ENCODE measurements at places on chromosomes 16 and 17.

DNA sequence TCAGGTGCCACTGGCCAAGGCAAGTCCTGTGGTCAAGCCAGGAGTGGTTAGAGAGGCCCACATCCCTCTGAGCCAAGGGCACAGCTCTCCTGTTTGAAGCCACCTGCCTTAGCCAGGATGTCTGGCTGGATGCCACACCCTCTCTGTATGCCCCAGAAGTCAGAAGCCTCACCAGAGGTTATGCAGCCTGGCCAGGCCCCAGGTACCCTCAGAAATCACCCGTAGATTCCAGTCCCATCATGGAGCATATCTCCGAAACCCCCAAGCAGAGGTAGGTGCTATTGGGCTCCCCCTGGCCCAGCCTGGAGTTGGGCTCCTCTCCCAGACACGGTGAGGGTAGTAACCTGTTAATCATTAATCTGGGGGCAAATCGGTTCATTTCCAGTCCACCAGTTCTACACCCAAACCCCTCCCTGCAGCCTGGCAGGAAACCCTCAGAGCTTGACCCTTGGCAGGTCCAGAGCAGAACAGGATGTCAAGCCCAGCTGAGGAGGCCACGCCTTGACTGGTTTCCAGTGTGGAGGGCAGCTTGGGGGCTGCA is 60.6 kb upstream of the TMEM97 start:
- no peaks in the 10 kb centered on the region for H3K4me1 ChIP-seq
- no peak for DNase-seq
- H3K27ac ChIP-seq = no peak overlapping the region
- H3K36me3 ChIP-seq = no peaks in the 10 kb centered on the region

DNA sequence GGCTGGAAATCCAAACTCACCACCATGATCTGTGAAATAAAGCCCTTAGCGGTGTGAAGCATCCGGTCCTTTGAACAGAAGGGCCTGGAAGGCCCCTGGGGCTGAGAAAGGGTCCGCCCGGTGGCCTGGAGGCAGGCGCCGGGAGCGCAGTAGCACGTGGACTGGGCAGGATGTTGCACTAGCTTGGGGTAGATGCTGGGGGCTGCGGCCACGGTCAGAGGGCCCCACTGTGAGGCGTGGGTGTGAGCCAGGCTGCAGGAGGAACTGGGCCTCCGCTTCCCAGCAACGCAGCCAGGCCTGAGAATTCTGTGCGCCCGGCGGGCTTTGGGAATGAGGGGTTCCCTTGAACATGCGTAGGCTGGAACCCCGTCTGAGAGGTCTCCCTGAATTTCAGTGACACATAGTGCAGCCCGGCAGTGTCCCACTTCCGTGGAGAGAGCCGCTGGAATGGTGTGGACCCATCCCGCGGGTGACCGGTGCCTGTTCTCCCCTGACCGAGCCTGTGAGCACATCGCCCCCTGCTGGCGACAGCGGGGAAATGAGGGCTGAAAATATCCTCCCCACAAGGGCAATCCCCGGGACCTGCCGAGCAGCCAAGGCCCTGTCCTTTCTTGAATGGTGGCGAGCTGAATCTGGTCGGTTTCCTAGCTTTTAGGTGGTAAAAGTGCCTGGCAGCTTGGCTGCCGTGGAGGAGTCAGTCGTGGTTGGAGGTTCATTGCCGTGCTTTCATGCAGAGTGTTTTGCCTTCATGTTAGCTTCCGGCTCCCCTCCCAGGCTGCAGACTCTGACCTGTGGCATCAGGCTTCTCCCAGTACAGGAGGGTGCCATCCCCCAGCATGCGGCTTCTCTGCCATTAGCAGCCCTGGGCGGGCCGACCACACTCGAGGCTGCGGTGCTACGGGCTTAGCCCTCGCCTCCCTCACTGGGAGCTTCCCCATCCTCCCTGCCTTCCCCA is 43.8 kb downstream of the DNAJA2 start:
- no peaks in the 10 kb centered on the region for H3K27me3 ChIP-seq
- peaks cover 21% of the 10 kb centered on the region for H3K4me1 ChIP-seq
- H3K4me3 ChIP-seq = no peak overlapping the region

DNA sequence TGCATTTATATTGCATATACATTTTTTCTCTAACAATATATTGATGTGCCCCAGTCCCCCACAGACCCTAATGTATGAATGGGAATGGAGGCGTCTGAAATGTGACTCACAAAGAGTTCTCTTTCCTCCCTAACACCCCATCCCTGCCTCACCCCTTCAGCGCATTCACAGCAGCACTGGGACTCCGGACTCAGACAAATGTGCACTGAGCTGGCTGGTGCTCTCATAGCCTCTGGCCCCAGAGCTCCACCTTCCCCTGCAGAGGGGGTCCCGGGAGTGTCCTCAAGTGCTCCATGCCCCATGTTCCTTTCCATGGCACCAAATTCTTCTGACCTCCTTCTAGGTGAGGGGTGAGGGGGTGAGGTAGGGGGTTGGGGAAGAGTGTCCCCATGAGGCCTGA is 20.6 kb downstream of the NPTX1 start:
- no peak for DNase-seq
- peak overlapping the region; percentile 87 for H3K4me3 ChIP-seq
- H3K4me1 ChIP-seq = peaks cover 46% of the 10 kb centered on the region
- H3K36me3 ChIP-seq = no peaks in the 10 kb centered on the region

GRCh38 chr17:77214743-77215142 is 74.0 kb downstream of the SEC14L1 start:
- peak overlapping the region; percentile 19 for H3K27ac ChIP-seq
- H3K4me1 ChIP-seq = peaks cover 72% of the 10 kb centered on the region
- no peaks in the 10 kb centered on the region for H3K27me3 ChIP-seq
- no peak overlapping the region for H3K4me3 ChIP-seq
- H3K36me3 ChIP-seq = peaks cover 90% of the 10 kb centered on the region

GRCh38 chr16:84829168-84829965 is 9.6 kb downstream of the CRISPLD2 start:
- H3K36me3 ChIP-seq = no peaks in the 10 kb centered on the region
- peaks cover 9% of the 10 kb centered on the region for H3K27me3 ChIP-seq
- H3K27ac ChIP-seq = peak overlapping the region; percentile 83
- H3K4me1 ChIP-seq = peaks cover 76% of the 10 kb centered on the region
- H3K4me3 ChIP-seq = no peak overlapping the region

- H3K27ac ChIP-seq = no peak overlapping the region
- peaks cover 51% of the 10 kb centered on the region for H3K27me3 ChIP-seq
- DNase-seq = no peak
- no peak overlapping the region for H3K4me3 ChIP-seq
These were observed 43.2 kb upstream of the PVALEF start for GRCh38 chr17:81121841-81122733.

GRCh38 chr17:74639704-74640151 is 16.2 kb upstream of the CD300E start:
- no peak overlapping the region for H3K4me3 ChIP-seq
- H3K36me3 ChIP-seq = no peaks in the 10 kb centered on the region
- no peak overlapping the region for H3K27ac ChIP-seq
- no peak for DNase-seq
- peaks cover 93% of the 10 kb centered on the region for H3K27me3 ChIP-seq

GRCh38 chr17:72646176-72646575 is 446.3 kb downstream of the SLC39A11 start:
- peaks cover 10% of the 10 kb centered on the region for H3K27me3 ChIP-seq
- no peaks in the 10 kb centered on the region for H3K36me3 ChIP-seq
- no peak overlapping the region for H3K27ac ChIP-seq
- H3K4me1 ChIP-seq = no peaks in the 10 kb centered on the region

DNA sequence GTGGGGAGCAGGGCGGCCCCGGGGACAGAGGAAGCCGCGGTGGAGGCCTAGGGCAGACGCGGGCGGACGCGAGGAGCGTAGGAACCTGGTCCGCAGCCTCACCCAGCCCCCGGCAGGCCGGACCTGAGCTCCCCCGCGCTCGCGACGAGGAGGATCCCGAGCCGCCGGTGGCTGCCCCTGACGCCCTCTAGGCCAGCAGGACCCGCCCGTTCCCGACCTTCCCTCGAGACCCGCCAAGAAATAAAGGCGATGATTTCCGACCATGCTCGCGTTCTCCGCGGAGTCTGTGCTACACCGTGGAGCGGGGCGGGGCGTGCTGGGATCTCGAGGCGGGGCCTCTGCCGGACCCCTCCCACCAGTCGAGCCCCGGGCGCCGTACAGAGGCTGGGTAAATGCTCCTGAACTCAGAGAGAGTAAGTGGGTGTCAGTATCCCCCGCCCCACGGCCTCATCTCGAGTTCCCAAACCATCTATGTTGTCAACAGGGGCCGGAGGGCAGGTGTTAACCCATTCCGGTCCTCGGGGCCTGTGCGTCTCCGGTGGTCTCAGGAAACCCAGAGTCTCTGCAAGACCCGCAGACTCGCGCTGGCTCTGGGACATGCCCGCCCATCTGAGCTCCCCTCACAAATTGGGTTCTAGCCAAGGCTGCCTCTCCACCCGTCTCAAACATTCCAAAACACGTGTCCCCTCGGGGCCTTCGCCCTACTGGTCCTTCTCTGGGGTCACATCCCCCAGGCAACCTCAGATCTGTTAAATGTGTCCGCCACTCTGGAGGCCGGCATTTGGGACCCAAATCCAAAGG is 13.7 kb downstream of the SYCE1L start:
- H3K36me3 ChIP-seq = no peaks in the 10 kb centered on the region
- H3K4me1 ChIP-seq = peaks cover 22% of the 10 kb centered on the region
- peaks cover 23% of the 10 kb centered on the region for H3K27me3 ChIP-seq
- H3K4me3 ChIP-seq = peak overlapping the region; percentile 77
- H3K27ac ChIP-seq = peak overlapping the region; percentile 69

- H3K36me3 ChIP-seq = peaks cover 94% of the 10 kb centered on the region
- H3K27ac ChIP-seq = no peak overlapping the region
- DNase-seq = no peak
- H3K4me3 ChIP-seq = no peak overlapping the region
- H3K4me1 ChIP-seq = no peaks in the 10 kb centered on the region
These were observed 29.9 kb downstream of the PARN start for GRCh38 chr16:14600164-14600563.

DNA sequence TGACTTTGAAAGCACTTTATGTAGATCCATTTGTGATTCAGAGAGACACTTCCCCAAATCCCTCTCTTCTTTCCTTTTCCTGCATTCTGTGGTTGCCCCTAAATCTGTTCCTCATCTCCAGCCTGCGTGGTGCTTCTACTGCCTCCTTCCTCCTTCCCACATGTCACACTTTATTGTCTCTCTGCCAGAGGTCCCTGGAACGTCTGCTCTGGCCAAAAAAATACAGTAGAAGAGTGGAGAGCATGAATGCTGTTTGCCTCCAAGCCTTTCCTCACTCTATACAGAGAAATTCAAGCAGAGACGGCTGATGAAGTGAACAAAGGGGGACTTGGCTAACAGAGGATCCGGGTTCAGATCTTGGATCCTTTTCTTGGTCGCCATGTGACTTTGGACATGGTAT is 22.8 kb upstream of the IRX3 start:
- no peaks in the 10 kb centered on the region for H3K36me3 ChIP-seq
- H3K4me3 ChIP-seq = no peak overlapping the region
- no peak for DNase-seq
- no peaks in the 10 kb centered on the region for H3K4me1 ChIP-seq
- peaks cover 13% of the 10 kb centered on the region for H3K27me3 ChIP-seq

GRCh38 chr16:87140211-87141200 is 176.7 kb downstream of the C16orf95 start:
- no peak overlapping the region for H3K4me3 ChIP-seq
- H3K27ac ChIP-seq = no peak overlapping the region
- no peaks in the 10 kb centered on the region for H3K36me3 ChIP-seq
- H3K27me3 ChIP-seq = peaks cover 39% of the 10 kb centered on the region
- DNase-seq = no peak

DNA sequence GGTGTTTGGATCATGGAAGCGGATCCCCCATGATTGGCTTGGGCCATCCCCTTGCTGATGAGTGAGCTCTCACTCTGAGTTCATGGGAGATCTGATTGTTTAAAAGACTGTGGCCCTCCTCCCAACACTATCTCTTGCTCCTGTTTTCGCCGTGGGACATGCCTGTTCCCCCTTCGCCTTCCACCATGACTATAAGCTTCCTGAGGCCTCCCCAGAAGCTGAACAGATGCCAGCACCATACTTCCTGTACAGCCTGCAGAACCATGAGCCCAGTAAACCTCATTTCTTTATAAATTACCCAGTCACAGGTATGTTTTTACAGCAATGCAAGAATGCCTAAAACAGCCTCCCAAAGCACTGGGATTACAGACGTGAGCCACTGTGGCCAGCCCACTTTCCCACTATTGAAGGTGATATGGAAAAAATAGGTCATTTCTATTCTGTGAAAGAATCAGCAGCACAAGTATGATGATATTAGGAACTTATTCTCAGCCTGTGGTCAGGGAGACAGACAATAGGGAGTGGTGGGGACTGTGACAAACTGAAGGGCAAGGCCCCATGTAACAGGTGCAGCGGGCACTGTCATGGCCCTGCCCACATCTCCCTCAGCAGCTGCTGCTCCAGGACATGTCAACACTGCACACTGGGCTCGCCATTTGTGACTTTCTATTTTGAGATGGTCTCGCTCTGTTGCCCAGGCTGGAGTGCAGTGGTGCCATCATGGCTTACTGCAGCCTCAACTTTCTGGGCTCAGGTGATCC is 33.7 kb upstream of the LITAF start:
- no peaks in the 10 kb centered on the region for H3K27me3 ChIP-seq
- no peak overlapping the region for H3K4me3 ChIP-seq
- H3K36me3 ChIP-seq = no peaks in the 10 kb centered on the region
- no peak overlapping the region for H3K27ac ChIP-seq

- peaks cover 5% of the 10 kb centered on the region for H3K4me1 ChIP-seq
- no peaks in the 10 kb centered on the region for H3K36me3 ChIP-seq
- no peak overlapping the region for H3K4me3 ChIP-seq
- no peak overlapping the region for H3K27ac ChIP-seq
- no peak for DNase-seq
These were observed 195.4 kb downstream of the XYLT1 start for GRCh38 chr16:17275076-17276009.

GRCh38 chr17:57442914-57443571 is 186.7 kb downstream of the MSI2 start:
- peak; percentile 45 for DNase-seq
- no peaks in the 10 kb centered on the region for H3K27me3 ChIP-seq
- H3K4me3 ChIP-seq = no peak overlapping the region
- peak overlapping the region; percentile 59 for H3K27ac ChIP-seq
- H3K36me3 ChIP-seq = no peaks in the 10 kb centered on the region

- no peaks in the 10 kb centered on the region for H3K4me1 ChIP-seq
- H3K27me3 ChIP-seq = no peaks in the 10 kb centered on the region
- no peak overlapping the region for H3K27ac ChIP-seq
- no peak for DNase-seq
- H3K4me3 ChIP-seq = no peak overlapping the region
These were observed 94.2 kb downstream of the DNAH3 start for GRCh38 chr16:21056396-21056795.

GRCh38 chr16:17339764-17340541 is 130.8 kb downstream of the XYLT1 start:
- DNase-seq = no peak
- peaks cover 30% of the 10 kb centered on the region for H3K4me1 ChIP-seq
- no peak overlapping the region for H3K27ac ChIP-seq
- no peak overlapping the region for H3K4me3 ChIP-seq
